ENCODE measurements at places on chromosomes 13 and 19.
A peak's percentile ranks its signal among the peaks of the same experiment; 100 is the strongest.

- no peak for DNase-seq
Measured at GRCh38 chr19:15379999-15380647, 536 bp upstream of the AKAP8 start.

DNA sequence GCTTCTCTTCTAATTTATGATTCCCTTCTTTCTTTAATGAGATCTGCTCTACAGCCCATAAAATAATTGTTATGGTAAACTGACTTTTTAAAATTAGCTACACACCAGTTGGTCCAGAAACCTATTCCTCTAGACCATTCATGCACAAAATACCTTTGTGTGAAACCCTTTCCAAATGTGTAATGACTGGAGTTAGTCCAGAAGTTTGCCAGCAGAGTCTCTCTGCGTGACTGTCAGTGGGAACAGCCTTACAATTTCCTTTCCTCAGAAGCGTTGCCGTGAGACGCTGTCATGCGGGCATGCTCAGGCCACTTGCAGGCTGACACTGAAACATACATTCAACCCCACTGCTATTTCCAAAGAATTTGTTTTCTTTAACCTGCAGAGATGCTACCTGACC is 965.2 kb downstream of the PCDH9 start:
- DNase-seq: no peak

GRCh38 chr13:106859533-106859904 is 291.6 kb upstream of the ARGLU1 start:
- DNase-seq: no peak

- DNase-seq: no peak
Measured at GRCh38 chr13:42260903-42261654, 10.9 kb upstream of the AKAP11 start.

DNA sequence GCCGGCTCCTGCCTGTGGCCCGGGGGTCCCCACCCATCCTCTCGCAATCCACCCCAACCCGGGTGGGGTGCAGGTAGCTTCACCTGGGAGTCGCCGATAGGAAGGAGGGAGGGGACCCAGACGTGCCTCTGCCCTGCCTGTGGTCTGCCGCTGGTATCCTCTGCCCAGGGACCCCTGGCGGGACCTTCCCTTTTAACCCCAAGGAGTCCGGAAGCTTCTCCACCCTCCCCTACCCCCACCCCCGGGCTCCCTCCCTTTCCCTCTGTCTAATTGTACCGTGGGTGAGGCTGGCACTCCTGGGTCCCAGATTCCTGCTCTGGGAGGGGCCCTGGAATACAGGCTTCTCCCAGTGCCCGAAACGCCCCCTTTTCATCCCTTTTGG is at the start of gene KLK10:
Gene KLK10, minus strand, starts transcription at position 166 of the 382 bp plus-strand sequence. CDS start 579 bp downstream, outside the sequence.
- DNase-seq: no peak

DNA sequence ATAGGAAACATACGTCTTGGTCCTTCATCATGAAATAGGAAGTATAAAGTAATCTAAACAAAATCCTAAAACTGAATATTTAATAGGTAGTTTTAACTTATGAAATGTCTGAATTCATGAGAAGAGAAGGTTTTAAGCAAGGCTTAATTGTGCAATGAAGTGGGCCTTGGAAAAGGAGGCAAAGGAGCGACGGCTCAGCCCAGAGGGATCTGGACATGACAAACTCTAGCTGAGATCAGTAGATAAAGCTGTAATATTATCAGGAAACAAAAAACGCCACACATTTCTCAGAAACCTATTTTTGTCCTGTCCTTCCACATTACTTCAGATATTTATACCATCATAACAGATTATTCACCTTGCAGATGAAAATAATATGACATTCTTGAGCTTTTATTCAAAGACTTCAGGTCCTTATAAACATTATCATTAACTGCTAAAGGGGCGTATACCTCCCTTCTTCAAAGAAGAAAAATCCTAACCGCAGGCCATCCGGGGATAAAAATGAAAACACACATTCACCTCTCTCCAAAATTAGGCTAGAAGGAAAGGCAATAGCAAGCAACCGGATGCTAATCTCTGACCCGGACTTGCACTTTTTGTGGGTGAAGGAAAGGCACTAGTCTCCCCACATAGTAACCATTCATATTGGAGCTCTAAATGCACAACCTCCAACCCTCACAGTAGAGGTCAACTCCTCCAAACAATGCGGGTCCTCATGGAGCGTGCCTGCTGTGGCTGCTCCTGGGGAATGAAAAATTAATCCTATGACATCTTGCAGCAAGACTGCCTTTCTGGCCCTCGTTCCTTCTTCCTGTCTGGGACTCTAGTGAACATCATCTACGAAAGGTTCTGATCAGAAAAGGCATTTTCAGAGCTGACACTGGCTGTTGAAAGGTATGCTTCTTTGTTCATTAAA is 108.8 kb downstream of the TBC1D4 start:
- DNase-seq: no peak

- DNase-seq: no peak
Measured at GRCh38 chr19:51372649-51373504, at the start of gene NKG7. Gene NKG7, minus strand, starts transcription at chr19:51372654. Its CDS starts 119 bp downstream, at chr19:51372535.

GRCh38 chr13:39918620-39919236 is 263.3 kb downstream of the COG6 start:
- no peak for DNase-seq

GRCh38 chr13:30624630-30625029 is 6.9 kb downstream of the USPL1 start:
- no peak for DNase-seq

- DNase-seq: no peak
Measured at GRCh38 chr19:16378291-16378889, 53.8 kb downstream of the KLF2 start.

DNA sequence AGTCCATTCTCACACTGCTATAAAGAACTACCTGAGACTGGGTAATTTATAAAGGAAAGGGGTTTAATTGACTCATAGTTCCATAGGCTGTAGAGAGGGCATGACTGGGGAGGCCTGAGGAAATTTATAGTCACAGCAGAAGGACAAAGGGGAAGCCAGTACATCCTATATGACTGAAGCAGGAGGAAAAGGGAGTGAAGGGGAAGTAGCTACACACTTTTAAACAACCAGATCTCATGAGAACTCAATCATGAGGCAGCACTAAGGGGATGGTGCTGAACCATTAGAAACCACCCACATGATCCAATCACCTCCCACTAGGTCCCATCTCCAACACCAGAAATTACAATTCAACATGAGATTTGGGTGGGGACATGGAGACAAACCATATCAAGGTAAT is 209.1 kb downstream of the DIAPH3 start:
- DNase-seq: no peak

DNA sequence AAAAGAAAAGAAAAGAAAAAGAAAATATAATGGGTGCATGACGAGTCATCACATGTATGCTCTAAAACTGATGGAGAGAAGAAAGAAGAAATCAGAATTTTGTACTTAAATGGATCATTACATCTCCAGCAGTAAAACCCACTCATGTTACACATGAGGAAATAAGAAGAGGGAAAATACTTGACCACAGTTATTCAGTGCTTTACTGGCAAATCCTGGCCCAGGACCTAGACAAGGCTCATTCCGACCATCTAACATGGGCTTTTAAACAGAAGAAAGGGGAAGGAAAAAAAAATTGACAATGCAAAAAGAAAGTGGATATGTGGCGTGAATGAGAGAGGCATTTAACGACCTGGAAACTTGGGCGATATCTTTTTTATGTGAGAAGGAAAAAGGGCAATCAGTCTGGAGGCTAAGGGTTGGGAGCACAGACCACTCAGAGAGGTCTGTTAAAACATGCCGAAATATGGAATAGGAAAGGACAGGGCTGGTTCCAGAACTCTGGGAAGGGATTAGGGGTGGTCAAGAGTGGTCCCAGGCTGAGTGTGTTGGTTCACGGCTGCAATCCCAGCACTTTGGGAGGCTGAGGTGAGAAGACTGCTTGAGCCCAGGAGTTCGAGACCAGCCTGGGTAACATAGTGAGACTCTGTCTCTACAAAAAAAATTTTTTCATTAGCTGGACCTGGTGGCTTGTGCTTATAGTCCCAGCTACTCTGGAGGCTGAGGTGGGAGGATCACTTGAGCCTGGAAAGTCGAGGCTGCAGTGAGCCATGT is 1.6 kb downstream of the SIGLECL1 start:
- DNase-seq: no peak

DNA sequence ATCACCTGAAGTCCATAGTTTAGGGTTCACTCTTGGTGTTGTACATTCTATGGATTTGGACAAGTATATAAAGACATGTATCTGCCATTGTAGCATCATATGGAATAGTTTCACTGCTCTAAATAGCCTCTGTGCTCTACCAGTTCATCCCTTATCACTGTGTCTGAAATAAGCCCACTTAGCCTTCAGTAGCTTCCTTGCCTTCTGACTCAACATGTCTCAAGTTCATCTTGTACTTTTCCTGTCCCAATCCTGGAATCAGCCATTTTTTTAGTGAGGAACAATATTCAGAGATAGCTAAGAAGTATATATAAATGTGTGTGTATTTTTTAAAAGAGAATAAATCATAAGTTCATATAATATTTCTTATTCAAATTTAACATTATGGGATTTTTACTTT is 79.2 kb downstream of the DHRS12 start:
- DNase-seq: no peak

GRCh38 chr19:42067315-42067888 is 2.6 kb downstream of the GRIK5 start:
- DNase-seq: no peak

DNA sequence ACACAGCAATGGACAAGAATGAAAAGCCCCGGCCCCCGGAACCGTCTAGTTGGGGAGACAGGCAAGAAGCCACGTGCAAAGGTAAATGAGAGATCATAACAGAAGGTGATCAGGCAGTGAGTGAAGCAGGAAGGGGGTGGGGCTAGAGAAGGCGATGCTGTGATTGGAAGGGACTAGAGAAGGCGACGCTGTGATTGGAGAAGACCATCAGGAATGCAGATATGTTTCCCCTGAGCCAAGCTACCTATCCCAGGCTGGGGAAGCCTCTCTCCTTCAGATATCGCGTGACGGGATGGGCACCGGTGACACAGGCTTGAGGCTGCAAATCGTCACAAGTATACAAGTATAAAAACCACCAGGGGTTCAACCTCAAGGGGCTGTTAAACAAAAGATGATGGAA is 21.8 kb downstream of the DCAF15 start:
- peak; percentile 92 for DNase-seq

- no peak for DNase-seq
Measured at GRCh38 chr13:41621716-41622431, 164.5 kb downstream of the RGCC start.
